ENCODE measurements at places on chromosomes 6 and 20.

GRCh38 chr6:134678436-134678889, 271.4 kb downstream of the ALDH8A1 start:
- no peak for DNase-seq

GRCh38 chr6:88807622-88808021, 155.8 kb downstream of the RNGTT start:
- DNase-seq, result no peak

DNA sequence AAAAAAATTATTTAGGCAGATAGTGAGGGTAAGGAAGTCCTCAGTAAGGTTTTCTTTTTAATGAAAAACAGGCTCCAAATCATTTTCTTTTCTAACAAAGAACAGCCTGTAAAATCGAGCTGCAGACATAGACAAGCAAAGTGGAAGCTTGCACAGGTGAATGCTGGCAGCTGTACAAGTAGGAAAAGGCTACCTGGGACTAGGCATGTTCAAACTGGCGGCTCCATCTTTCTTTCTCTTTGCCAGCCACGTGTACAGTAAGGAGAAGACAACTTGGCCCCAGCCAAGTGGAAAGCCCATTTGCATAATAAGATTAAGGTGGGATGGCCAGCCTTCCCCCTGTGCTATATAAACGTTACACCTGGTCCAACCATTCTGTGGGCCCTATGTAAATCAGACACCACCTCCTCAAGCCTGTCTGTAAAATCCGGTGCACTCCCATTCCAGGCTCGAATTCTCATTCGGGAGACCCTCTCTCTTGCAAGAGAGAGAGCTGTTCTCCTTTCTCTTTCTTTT, 27.0 kb upstream of the SLC2A12 start:
- DNase-seq, result no peak

DNA sequence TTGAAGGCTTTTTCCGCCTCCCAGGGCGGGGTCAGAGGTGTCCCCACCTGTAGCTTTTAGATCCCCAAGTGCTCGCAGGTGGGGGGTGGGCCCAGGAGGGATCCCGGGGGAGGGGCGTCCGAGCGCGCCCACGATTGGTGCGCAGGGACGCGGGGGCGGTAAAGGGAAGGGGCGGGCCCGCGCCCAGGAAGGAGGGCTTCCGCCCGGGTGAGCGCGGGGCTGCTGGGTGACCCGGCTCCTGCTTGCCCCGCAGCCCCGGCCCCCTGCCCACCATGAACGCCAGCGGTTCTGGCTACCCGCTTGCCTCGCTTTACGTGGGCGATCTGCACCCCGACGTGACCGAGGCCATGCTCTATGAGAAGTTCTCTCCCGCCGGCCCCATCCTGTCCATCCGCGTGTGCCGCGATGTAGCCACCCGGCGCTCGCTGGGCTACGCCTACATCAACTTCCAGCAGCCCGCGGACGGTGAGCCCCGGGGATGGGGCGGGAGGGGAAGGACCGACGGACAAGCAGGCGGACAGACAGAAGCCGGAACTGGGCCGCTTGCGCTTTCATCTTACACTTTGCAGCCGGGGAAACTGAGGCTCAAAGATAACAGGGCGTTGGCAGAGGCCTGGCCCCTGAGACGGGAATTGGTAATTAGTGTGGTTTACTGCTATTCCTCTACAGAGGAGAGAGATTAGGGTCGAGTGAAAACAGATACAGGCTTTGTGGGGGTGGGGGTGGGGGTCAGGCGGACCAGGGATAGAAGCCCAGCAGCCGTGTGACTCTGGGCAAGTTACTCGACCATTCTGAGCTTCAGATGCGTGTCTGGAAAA, at the start of gene PABPC1L:
Gene PABPC1L, plus strand, starts transcription at position 189 of the 818 bp plus-strand sequence. Its CDS starts 84 bp downstream, at position 273.
- DNase-seq, result peak; percentile 76

- DNase-seq, result peak; percentile 87
These were observed 186.7 kb downstream of the GJA10 start for GRCh38 chr6:90080876-90081481.

DNA sequence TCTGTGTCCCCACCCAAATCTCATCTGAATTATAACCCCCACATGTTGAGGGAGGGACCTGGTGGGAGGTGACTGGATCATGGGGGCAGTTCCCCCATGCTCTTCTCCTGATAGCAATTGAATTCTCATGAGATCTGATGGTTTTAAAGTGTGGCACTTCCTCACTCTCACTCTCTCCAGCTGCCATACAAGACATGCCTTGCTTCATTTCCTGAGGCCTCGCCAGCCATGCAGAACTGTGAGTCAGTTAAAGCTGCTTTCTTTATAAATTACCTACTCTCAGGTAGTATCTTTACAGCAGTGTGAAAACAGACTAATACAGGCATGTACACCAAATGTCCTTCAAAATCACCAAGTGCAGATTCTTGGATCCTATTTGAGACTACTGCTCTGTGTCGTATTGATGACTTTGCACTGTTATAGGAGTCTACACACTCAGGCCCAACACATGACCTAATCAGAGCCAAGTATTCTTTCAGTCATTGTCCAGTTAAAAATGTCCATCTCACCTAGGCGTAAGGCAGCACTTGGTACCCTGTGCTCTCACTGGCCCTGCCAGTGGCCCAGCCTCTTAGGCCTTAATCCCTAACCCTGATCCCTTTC, 52.8 kb upstream of the UST start:
- DNase-seq, result no peak

GRCh38 chr6:110265273-110265672, 85.0 kb downstream of the CDC40 start:
- DNase-seq, result no peak

GRCh38 chr6:169075915-169076654, 177.6 kb downstream of the THBS2 start:
- no peak for DNase-seq

- DNase-seq, result no peak
These were observed 8.1 kb upstream of the HSP90AB1 start for GRCh38 chr6:44238687-44239350.

DNA sequence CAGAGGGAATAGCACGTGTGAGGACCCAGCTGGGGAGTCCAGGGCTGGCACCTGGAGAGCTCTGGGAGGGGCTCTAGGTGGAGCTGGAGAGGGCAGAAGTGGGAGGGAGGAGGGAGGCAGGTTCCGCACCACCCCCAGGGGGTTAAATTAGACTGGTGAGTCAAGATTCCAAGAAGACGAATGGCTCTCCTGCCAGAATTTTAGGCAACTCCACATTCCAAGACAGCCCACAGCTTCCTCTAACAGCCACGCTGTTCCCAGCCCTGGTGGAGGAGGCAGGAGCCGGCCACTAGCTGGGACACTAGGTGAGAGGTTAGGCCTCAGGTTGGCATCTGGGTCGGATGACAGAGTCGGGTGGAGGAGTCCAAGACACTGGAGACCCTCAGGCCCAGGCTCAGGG, 60.2 kb downstream of the TFAP2C start:
- no peak for DNase-seq

- no peak for DNase-seq
These were observed 353.4 kb downstream of the RNGTT start for GRCh38 chr6:88609983-88610382.

GRCh38 chr6:165664559-165665383, 1.7 kb upstream of the PDE10A start:
- DNase-seq, result no peak

DNA sequence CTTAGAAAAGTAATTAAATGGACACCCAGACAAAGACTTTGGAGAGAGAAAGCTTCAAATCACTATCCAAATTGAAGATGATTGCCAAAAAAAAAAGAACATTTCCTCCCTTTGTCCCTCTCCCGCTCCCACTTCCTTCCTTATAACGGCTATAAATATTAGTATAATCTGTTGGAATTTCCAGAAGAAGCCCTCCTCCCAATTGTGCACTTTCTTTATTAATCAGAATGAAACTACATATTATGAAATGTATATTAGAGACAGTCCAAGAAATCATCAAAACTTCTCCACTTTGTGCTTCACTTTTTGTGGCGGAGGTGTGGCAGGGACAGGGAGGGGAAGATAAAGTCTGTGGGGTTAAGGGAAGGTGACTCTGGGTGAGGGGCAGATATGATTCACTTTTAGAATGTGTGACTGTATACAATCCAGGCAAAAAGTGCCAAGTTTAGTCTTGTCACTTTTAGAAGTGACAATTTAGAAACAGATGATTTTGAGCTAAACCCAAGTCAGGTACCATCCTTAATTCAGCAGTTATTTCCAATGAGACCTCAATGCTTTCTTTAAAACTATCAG, 195.0 kb upstream of the MARCKS start:
- no peak for DNase-seq

DNA sequence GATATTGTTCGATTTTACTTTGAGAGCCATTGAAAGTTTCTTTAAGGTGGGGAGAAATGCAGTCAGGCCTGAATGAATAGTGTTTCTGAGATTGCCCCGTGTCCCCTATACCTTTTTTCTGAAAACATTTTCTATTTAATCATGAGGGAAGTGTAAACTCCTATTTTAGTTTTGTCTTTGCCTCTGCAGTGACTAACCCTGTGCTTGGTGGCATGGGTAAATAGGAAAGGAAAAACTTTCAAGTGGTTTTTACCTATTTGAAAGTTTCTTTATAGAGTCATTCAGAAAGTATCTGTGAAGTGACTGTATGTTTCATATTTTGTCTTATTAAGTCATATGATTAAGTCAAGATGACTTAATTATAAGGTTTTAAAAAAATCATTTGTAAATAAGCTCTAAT, 14.5 kb downstream of the SNRNP48 start:
- no peak for DNase-seq

- DNase-seq, result no peak
These were observed 75.4 kb downstream of the TMEM244 start for GRCh38 chr6:129785756-129786135.

DNA sequence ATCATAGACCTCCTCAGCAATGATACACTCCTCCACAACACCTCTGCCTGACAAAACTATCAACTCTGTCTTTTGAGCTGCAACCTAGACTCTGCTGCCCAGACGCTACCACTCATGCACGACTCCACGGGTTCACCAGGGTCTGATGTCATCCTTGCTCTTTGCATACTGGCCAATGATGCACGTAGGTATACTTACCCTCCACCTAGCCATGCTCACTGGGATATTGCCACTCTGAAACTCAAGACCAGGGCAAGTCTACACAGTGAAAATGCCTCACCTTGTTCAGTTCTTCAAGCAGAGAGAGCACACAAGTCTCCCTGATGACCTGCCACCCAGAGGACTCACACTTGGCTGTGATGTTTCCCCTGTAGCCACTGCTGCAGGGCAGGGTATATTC, 27.7 kb downstream of the ADGRF1 start:
- no peak for DNase-seq

GRCh38 chr20:43824309-43825050, 90.2 kb upstream of the TOX2 start:
- DNase-seq, result no peak

DNA sequence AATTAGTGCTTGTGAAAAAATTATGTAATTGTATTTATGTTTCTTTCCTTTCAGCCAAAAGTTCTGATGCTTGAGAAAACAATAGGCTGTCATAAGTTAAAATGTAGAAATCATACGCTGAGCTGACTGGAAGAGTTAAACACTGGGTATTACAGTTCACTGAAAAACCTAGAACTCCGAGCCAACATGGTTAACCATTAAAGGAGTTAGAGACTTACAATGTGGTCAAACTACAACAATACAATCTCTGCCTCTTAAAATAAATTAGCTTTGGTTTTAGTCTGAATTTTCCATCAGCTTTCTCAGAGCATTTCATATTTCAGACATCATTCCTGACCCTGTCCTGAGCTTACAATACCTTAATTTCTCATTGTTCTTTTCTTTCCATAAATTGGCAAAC, 91.0 kb downstream of the COL12A1 start:
- DNase-seq, result no peak

DNA sequence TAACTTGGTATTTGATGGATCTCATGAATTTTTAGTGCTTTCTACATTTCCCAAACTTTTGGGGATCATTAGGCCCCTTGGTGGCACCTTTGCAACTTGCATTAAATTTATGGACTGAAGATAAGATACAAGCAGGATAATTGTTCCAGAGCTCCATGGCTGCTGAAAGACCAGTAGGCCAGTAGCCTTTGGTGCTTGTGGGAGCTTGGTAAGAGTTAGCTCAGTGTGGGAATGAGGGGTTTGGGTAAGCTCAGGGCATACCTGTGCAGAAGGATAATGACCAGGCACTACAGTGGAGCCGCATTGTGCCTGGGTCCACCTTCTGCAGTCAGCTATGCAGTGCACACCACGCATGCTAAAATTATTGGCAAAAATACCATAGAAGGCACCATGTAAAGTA, 240.5 kb upstream of the SUPT3H start:
- no peak for DNase-seq
